HS-5 (cell line): ENCODE measurements at places on chromosomes 11 and 22.
A peak's percentile ranks its signal among the peaks of the same experiment; 100 is the strongest.

- peak; percentile 30 for DNase-seq
Observed at GRCh38 chr11:12235947-12236743, 125.8 kb downstream of the MICAL2 start.

- DNase-seq: no peak
Observed at GRCh38 chr11:108494182-108494581, 4.0 kb downstream of the POGLUT3 start.

GRCh38 chr11:117819096-117820040 lies 5.2 kb downstream of the FXYD2 start:
- DNase-seq: no peak

- no peak for DNase-seq
Observed at GRCh38 chr11:76740772-76741171, 42.4 kb upstream of the TSKU start.

- DNase-seq: no peak
Observed at GRCh38 chr11:16812274-16812673, 73.8 kb downstream of the C11orf58 start.

- DNase-seq: no peak
Observed at GRCh38 chr22:19846620-19847344, 7.9 kb downstream of the GNB1L start.

GRCh38 chr11:86438685-86439084 lies 64.0 kb downstream of the CCDC81 start:
- DNase-seq: no peak

DNA sequence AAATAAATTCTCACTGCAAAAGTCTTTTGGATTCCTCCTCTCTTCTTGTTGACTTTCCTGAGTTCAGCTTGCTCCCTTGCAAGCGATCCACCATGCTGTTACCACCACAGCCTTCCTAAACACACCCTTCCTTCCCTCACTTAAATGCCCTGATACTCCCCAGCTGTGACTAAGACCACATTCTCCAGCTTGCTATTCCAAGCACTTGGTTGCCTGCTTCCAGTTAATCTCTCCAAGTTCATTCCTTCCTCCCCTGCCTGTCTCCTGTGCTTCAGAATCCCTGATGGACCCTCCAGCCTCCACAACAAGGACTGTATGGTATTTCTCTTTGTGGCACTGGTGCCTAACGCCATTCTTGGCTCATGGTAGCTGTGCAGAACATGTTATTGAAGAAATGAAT lies 603.9 kb upstream of the CADM1 start:
- no peak for DNase-seq

DNA sequence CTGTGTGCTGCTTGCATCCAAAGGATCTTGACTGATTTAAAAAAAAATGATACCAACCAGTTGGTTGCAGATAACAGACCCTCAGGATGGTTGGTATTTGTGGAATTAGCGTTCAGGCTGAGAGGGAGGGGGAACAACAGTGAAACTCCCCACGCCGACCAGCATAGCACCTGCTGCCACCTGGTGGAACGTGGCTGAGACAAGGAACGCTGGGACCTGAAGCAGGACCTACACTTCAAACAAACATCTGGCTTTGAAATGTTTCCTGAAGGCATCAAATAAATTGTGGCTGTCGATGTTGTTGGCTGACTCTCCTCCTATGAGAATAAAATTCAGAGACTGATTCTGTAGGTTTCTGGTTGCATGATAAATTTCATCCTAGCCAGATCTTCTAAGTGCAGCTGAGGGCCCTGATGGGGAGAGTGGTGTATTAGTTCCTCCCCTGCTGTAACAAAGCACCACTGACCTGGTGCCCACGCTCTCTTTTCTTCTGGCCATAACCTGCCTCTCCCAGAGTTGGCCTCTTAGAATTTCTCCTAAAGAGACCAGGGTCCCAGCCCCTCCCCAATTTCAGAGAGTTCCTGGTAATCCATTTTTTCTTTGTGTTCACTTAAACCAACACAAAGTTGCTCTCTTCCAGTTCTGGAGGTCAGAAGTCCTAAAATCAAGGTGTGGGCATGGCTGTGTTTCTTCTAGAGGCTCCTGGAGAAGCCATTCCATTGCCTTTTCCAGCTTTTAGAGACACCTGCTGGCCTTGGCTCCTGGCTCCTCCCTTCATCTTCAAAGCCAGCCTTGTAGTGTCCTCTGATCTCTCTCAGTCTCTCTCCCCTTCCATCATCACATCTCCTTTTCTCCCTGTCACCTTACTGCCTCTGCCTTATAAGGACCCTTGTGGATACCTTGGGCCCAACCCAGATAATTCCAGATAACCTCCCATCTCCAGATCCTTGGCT lies 17.3 kb downstream of the APOL2 start:
- DNase-seq: no peak

GRCh38 chr11:116459185-116460045 lies 313.4 kb downstream of the BUD13 start:
- DNase-seq: no peak

- DNase-seq: no peak
Observed at GRCh38 chr11:42003801-42004200, 544.3 kb upstream of the LRRC4C start.

GRCh38 chr11:132785878-132786277 lies 746.4 kb downstream of the OPCML start:
- no peak for DNase-seq

- peak; percentile 95 for DNase-seq
Observed at GRCh38 chr11:19087658-19088057, 27.1 kb upstream of the MRGPRX2 start.

DNA sequence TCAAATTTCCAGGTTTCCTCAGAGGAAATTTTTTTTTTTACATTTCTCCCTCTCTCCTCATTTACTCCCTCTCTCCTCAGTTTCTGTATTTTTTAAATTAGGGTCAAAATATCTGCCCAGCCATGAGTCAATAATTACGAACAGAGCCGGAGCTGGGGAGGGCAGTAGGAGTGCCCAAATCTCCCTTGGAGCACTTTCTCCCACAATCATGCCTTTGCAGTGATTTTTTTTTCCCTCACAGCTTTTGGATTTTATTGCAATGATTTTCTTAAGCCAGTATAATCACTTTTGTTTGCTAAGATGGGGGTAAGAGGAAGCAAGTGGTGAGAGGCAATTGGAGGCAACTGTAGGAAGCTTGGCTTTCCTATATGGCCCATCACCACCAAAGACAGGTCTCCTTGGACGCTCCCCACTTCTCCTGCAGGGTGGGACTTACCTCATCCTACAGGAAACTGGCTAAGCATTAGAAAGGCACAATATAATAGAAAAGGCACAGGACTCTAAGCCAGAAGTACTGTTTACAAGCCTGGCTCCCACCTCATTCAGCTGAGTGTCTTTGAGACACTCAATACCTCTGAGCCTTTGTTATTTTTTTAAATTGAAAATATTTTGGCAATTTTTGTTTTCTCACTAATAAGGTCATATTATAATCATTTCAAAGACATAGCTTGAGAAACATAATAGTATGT lies 192.6 kb upstream of the PITPNB start:
- DNase-seq: peak; percentile 48

DNA sequence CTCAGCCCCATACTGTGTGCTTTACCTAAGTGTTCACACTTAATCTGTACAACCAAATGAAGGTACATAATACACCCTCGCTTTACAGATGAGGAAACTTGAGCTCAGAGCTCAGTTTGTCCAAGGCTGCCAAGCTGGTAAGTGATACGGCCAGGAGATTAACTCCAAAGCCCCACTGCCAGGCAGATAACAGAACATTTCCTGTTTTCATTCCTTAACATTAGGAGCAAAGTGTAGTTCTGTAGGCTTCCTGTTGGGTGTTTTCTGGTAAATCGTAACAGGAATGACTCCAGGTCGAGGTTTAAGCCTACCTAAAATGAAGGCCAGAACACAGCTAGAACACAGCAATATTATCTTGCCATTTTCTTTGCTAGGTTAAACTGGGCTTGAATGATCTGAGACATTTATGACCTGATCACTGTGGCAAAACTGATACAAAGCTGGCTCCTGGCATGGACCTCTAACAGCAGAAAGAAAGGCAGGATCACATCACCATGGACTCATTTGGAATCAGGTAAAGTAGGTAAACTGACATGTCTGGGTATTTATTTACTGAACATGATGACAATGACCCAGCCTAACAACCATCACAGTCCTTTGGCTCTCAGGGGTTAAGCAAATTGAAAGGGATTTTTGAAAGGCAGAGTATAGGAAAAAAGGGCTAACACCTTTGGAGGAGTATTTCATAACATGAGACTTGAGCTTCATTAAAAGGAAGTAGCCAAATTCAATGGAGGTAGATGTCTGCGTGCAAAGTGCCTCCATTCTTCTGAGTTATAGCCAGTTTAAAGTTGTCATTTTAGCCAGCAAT lies 3.9 kb upstream of the NUP50 start:
- DNase-seq: no peak

DNA sequence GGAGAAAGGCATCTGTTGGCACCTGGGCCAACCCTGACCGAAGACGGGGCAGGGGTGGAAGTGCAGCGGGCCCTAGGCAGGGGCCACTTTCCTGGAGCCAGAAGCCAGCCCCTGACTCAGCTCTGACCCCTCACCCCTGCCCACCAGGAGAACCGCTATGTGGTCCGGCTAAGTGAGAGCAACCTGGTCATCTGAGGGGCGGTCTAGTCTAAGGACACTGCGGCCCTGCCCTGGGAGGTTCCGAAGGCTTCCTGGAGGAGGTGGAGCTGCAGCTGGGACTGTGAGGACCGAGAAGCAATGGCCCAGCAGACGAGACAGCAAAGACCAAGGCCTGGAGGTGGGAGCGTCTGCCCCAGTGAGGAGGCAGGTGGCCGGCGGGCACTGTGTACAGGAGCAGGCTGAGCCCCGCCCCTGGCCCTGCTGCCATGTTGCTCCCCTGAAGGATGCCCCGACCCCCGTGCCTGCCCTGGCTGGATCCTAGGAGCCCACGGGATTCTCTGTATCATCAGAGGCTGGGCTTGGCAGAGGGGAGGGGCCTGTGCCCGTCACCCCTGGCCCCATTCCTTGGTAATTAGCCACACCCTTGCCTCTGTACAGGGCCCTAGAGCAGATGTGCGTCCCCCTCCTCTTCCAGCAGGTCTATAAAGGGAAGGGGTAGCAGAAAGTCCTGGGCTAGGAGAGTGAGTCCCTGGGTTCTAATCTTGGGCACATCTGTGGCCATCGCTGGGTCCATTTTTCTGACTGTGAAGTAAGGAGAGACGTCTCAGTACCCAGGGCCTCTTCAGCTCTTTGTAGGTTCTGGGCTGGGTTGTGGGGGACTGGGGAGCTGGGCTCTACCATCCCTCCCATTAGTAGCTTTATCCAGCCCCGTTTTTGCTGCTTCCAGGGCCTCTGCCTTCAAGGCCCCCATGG lies 19.4 kb downstream of the RELT start:
- DNase-seq: no peak

- DNase-seq: no peak
Observed at GRCh38 chr11:49377978-49378377, 169.6 kb upstream of the FOLH1 start.

DNA sequence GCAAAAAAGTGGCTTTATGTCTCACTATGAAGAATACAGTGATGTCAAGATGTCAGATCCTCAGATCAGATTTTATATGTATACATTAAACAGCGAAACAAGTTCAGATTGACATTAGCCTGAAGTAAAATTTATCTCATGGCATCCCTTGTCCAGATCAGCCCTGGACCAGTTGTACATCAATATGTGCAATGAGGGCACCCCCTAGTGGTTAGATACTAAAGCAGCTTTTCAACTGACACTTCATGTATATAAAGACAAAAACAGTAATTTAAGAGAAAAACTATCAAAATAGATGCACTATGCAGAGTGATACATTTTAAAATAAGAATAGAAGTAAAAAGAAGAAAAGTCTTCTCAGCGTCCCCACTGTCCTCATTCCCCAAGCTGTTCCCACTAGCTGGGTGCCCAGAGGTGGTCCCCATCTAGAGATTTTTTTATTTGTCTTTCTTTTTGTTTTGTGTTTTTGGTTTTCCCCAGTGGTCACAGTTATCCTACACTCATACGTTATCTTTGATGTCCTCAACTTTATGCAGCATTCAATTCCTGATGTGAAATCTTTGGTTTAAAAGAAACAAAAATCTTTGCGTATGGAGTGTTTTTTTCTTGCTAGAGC lies 2193.4 kb upstream of the RAG2 start:
- peak; percentile 43 for DNase-seq

GRCh38 chr22:45244916-45245315 lies 4.2 kb upstream of the KIAA0930 start:
- DNase-seq: no peak

DNA sequence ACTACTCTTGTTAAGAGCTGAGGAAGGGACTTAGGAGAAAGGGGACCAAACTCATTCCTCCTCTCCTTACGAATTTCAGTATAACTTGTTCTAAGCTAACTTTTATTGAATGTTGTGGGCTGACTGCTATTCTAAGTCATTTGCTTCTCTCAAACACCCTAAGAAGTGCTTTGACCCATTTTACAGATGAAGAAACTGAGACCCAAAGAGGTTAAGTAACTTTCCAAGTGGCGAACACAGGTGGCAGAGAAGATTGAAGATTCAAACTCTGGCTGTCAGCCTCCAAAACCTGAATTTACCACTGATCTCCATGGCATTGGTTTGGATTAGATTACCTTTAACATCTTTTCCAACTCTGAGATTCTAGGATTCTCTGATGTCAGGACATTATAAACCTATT lies 52.2 kb downstream of the TIMP3 start:
- no peak for DNase-seq

DNA sequence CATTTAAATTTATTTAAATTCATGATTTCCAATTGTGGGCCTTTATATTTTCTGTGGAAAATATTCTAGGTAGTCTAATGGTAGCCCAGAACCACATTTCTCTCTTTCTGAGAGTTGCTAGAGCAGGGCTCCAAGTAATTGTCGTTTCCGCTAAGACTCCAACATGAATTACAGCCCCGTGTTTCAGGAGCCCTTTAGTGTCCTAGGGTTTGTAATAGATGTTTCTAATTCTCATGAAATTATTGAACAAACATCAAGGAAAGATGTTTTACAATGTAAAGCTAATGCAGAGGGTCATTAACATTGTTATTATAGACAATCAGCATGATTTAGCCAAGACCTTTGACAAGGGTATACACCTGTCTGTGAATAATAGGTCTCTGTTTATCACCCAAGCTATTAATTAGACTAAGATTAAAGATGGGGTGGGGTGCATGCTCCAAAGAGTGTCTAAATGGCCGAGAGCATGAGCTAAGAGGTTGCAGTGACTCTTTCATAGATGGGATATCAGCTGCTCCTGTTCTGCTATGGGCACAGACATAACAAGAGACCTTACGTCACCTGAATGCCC lies 81.8 kb upstream of the NTM start:
- no peak for DNase-seq

DNA sequence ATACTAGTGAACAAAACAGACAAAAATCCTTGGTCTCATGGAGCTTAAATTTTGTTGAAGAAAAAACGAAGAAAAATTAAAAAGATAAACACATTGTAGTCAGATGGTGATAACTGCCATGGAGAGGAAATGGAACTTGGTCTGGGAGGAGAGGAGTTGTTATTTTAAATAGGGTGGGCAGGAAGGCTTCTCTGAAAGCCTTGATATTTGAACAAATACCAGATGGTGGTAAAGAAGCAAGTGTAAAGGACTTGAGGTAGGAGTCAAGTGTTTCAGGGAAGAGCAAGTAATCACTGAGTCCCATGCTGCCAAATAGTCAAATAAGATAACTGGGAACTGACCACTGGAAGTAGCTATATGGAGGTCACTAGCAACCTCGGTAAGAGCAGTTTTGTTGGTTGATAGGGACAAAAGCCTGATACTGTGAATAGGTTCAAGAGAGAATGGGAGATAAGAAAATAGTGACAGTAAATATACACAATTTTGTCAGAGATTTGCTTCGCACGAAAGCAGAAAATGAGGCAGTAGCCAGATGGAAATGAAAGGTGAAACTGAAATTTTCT lies 55.1 kb downstream of the SESN3 start:
- no peak for DNase-seq

- no peak for DNase-seq
Observed at GRCh38 chr11:76902121-76903014, 41.6 kb downstream of the ACER3 start.
